ENCODE measurements at places on chromosomes 6 and 20.

DNA sequence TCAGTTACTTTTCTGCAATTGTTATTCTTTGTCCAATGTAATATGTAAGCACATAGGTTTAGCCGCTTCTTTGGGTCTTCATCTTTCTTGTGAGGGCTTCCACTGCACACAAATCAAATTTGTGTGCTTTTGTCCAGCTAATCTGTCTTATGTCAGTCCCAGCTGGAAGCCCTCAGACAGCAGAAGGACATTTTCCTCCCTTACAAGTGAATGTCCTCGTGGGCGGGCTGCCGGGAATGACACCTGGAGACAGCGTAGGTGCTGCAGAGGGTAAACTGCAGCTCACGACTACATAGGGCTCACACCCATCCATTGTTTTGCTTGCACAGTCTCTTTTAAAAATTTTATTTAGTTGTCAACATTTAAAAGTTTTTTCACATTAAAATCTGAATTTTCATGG is 24.6 kb upstream of the PPP1R14C start:
- no peak for DNase-seq

DNA sequence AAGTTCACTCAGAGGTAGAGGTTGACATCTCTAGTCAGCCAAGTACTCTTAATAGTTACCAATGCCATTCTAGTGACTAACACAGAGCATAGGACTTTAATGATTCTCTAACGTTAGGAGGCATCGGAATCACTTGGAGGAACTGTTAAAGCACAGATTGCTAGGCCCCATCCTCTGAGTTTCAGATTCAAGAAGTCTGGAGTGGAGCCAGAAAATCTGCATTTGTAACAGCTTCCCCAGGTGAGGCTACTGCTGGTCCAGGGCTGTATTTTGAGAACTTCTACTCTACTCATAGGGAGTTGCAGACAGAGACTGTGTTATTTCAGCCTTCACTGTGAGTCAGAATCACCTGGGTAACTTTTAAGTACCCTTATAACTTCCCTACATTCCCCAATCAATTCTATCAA is 5.7 kb downstream of the LMBRD1 start:
- DNase-seq, result no peak

- no peak for DNase-seq
Measured at GRCh38 chr6:135144673-135145062, 36.4 kb upstream of the MYB start.

- DNase-seq, result peak; percentile 68
Measured at GRCh38 chr6:112014483-112014882, 39.4 kb upstream of the CCN6 start.

- DNase-seq, result no peak
Measured at GRCh38 chr6:112665815-112666214, 318.7 kb downstream of the RFPL4B start.

- DNase-seq, result no peak
Measured at GRCh38 chr6:163538331-163538730, 123.8 kb downstream of the QKI start.

GRCh38 chr6:84575264-84575663 is 189.1 kb downstream of the TBX18 start:
- no peak for DNase-seq

- DNase-seq, result peak; percentile 19
Measured at GRCh38 chr6:163814494-163815364, 400.2 kb downstream of the QKI start.

- no peak for DNase-seq
Measured at GRCh38 chr6:64081453-64081852, 445.9 kb downstream of the PHF3 start.

DNA sequence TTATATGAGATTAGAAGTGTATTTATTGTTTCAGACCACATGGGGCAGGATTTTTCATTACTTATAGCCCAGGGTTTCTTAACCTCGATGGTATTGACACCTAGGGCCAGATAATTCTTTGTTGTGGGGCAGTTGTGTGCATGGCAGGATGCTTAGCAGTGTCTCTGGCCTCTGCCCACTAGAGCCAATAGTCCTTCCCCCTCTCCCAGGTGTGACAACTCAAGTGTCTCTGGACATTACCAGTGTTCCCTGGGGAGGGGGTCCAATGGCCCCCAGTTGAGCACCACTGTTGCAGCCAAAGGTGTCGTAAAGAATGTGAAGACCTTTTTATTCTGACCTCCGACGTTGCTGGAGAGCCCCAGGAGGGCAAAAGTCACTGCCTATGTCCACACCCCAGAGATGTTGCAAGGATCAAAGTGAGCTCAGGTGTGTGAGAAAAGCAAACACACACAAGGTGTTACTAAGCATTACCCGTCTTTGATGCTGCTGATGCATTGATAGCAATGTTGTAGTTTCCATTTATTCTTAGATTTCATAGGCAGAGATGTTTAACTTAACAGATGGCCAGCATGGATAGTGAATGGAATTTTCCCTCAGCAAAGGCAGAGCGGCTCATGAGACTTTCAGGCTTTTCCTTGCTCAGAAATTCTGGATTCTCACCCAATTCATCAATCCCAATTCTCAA is 22.2 kb downstream of the BANF2 start:
- DNase-seq, result no peak

DNA sequence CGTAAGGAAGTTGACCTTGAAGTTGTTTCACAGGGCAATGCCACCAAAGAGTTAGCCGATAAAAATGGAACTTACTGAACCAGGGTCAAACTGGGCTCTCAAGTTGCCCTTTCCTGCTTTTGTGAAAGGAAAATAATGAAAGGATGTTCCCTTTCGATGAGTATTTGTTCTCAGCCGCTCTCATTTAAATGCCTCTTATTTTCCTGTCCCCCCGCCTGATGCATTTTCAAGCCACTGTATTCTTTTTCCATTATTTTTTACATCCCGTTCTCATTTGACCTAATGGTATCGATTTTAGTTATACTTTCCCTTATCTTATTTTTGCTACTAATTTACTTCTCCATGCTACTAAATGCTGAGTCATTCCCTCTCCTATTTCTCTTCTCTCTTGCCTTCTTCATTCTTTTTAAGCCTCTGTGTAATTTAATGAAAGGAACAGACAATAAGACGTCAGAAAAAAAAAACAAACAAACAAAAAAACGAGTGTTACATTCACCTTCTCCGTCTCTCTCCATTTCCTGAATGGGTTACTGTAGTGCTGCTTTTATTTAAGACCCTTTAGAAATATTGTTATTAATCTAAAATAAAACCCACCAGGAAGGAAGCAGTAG is 655 bp upstream of the NDUFAF4 start:
- no peak for DNase-seq

- no peak for DNase-seq
Measured at GRCh38 chr6:131640576-131640975, 3.5 kb downstream of the ENPP3 start.

DNA sequence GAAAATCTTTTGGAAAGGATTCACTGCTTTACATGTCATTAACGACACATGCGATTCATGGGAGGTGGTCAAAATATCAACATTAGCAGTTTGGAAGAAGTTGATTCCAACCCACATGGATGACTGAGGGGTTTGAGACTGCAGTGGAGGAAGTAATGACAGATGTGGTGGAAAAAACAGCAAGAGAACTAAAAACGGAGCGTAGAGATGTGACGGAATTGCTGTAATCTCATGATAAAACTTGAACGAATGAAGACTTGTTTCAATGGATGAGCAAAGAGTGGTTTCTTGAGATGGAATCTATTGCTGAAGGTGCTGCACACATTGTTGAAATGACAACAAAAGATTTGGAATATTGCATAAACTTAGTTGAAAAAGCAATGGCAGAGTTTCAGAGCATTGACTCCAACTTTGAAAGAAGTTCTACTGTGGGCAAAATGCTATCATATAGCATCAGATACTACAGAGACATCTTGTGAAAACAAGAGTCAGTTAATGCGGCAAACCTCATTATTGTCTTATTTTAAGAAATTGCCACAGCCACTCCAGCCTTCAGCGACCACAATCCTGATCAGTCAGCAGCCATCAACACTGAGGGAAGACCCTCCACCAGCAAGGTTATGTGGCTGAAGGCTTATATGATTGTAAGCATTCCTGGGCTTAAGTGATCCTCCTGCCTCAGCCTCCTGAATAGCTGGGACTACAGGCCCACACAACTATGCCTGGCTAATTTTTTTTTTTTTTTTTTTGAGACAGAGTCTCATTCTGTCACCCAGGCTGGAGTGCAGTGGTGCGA is 19.2 kb downstream of the SRSF3 start:
- no peak for DNase-seq

- no peak for DNase-seq
Measured at GRCh38 chr20:7031222-7031621, 263.7 kb downstream of the BMP2 start.

All from AG04449 (cell line).